KG1 (cell line): ENCODE measurements at places on chromosomes 4 and X.

GRCh38 chr4:185712350-185713024 lies 99.5 kb downstream of the SORBS2 start:
- no peak for DNase-seq

GRCh38 chr4:6991771-6992557 lies 51.2 kb upstream of the TADA2B start:
- no peak for DNase-seq

DNA sequence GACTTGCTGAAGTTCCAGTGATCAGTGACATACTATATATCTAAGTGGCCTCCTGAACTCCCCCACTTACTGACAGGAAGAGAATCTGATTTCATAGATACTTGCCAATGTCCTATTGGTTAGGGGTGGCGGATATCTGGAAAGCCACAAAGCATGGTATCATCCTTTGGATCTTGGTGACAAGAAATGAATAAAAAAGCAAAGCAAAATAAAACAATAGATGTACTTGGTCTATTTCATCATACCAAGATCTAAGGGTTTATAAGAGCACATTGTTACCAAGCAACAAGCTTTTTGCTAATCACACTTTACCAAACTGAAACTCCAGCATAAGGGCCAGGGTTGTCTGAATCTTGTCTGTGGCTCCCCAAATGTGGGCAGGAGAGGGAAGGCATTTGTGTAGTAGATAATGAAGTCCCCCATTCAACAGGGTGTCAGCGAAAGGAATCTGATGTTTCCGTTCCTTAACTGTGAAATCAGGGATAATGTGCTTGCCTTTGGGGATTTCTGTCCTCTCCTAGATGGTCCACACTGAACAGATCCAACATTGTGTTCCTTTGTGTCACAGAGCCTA lies 125.0 kb upstream of the SMIM10 start:
- no peak for DNase-seq

DNA sequence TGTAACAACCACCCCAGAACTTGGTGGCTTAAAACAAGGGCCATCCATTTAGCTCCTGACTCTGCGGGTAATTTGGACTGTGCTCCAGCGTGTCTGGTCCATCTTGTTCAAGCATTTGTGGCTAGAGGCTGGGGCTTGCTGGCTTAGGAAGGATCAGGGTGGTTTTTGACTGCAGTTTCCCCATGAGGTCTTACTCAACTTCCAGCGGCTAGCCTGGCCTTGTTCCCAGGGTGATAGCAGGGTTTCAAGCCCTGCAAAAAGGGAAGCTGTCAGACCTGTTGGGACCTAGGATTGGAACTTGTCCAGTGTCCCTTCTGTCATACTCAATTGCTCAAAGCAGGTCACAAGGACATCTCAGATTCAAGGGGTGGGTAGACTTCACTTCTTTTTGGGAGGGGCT lies 205.9 kb downstream of the STIM2 start:
- no peak for DNase-seq

DNA sequence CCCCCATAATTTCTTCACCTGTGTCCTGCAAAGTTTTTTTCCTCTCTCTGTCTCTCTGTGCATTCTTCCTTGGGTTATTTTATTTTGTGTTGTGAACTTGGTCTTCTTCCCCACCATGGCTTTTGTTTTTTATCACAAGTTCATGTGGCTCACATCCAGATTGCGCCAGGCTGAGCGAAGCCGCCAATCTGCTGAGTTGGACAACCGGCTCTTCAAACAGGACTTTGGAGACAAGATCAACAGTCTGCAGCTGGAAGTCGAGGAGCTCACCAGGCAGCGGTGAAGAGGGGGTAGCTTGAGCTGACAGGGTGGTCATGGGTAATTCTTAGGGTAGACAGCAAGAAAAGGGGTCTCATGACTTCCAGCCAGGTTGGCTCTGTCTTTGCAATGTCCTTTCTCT lies 46.1 kb downstream of the GRSF1 start:
- DNase-seq = no peak

GRCh38 chr4:111960241-111960667 lies 185.0 kb upstream of the FAM241A start:
- DNase-seq = no peak

DNA sequence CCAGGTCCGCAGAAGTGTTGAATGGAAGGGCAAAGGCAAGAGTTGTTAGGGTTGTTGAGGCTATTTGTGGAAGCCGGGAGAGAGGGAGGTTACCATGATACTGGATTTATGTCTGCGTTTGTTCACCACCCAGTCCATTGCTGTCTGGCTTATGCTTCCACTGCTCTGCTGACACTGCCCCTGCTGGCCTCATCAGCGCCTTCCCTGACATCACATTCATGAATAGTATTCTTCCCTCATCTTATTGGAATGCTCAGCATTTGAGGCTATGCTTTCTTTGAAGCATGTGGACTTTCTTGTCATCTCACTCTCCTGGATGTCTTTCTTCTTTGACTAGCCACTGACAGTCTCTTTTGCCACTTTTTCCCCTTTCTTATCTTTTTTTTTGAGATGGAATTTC lies 10.3 kb downstream of the GNL3L start:
- DNase-seq = no peak

DNA sequence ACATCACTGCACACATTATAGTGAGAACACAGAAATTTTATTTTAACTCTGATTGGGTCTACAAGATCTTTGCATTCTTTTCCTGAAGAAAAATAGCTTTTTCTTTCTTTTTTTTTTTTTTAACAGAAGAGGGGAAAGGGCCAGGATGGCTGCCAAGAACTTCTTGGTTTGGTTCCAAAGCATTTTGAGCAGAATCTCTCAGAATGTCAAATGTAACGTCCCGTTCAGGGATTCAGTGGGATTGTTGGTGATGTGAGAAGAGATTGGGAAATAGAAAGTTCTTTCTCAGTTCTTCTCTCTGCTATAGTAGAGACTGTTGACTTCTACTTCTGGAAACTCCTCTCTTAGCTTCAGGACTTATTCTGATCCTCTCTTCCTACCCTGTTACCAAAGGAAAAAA lies 70.9 kb upstream of the CBR4 start:
- DNase-seq = no peak

- no peak for DNase-seq
Measured at GRCh38 chr4:19729886-19730651, 521.6 kb upstream of the SLIT2 start.

- no peak for DNase-seq
Measured at GRCh38 chr4:128394778-128395177, 107.2 kb upstream of the PGRMC2 start.

DNA sequence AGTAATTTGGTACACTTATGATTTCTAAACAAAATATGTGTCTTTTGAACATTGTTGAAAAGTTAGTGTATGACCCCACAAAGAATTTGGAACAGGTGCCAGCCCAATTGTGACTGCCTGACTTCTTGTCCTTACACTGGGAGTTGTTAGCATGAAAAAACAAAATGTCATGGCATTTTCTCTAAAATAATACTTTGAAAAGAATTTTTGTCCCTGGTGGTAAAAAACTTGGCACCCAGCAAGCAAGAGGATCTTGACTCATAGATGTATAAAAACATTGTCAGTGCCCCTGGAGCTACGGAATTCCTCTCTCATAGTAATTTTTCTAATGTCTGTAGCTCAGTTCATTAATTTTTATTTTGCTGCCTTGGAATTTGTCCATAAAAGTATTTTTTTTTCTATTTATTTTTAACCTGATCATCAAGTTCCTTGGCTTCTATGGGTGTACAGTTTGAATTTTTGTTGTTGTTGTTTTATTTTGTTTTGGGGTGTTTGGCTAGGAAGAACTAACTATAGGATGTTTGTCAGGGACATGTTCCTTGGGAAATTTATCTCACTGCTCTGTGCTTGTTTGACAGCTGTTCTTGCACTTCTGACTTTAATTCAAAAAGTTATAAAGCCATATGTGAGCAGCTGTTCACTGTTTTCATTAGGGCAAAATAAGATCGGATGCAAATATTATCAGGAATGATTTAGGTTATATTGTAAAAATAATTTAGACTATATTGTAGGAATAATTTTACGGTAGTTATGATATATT lies 95.4 kb upstream of the NUDT6 start:
- DNase-seq = no peak

GRCh38 chr4:102299354-102300107 lies 45.8 kb downstream of the SLC39A8 start:
- no peak for DNase-seq

DNA sequence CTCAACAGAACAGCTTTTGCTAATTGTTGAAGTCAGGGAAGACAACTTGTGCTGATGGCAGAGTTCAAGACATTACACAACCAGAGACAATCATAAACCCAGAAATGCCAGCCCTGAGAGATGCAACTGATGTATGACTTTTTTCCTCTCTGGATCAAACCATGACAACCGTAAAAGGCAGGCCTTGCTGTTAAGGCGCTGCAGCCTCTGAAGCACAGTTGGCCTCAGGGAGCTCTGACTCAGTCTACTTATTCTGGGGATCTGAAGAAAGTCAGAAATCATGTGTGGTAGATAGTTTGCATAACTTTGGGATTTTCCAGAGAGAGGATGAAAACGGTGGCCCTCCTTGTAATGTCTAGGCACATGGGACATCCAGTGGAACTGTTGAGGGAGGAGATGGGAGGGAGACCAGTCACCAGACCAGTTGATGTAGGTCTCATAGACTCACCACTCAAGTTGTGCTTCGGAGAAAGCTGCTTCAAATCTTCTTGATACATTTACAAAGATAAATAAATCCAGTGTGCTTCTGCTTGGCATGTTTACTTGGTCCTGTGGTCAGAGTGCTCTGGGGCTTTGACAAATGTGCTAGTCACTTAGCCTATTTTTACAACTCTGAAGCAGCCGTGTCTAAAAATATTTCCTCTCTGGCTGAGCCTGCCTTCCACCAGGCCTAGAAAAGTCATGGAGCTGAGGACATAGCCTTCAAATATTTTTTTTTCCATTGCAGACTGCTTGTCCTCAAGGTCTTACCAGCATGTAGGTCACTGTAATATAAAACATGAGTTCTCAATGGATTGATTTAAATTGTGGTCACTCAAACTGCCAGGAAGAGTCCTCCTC lies 7.5 kb downstream of the HADH start:
- DNase-seq = no peak

DNA sequence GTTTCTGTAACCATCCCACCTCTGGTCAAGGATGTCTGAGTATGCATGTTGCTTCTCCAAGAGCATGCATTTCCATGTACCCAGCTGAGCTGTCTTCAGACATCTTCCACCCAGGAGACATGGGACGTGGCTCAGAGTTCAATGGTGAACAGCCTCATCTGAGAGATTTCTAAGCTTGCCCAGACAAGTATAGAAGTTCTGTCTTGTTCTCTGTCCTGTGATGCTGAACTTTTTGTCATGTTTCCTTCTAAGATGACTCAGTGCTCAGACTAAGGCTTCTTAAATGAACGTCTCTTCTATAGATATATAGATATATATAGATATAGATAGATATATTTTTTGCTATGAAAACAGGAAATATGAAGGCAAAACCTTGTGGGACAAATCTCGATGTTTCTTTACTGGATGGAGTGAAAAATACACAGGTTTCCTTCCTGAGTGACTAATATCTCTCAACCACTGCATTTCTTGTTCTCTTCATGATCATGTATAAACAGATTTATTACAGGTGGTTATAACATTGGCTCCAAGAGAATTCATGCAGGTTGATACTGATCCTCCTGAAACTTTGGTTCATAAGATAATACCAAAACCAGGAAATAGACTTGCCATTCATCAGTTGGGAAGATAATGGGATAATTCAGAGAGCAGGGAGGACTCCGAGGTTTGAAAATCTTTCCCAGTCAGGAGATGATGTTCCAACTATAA lies 168.2 kb downstream of the ZNF518B start:
- no peak for DNase-seq

DNA sequence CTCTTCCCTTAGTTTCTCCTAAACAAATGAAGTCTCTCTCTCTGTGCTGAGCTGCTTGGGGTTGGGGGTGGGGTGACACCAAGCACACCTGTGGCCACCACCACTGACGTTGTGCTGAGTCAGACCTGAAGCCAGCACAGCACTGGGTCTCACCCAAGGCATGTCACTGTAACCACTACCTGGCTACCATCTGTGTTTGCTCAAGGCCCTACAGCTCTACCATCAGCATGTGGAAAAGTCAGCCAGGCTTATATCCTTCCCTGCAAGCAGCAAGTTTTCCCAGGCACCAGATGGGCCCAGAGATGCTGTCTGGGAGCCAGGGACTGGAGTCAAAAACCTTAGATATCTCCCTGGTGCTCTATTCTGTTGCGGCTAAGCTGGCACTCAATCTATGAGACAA lies 6.9 kb downstream of the CXCL10 start:
- DNase-seq = no peak

DNA sequence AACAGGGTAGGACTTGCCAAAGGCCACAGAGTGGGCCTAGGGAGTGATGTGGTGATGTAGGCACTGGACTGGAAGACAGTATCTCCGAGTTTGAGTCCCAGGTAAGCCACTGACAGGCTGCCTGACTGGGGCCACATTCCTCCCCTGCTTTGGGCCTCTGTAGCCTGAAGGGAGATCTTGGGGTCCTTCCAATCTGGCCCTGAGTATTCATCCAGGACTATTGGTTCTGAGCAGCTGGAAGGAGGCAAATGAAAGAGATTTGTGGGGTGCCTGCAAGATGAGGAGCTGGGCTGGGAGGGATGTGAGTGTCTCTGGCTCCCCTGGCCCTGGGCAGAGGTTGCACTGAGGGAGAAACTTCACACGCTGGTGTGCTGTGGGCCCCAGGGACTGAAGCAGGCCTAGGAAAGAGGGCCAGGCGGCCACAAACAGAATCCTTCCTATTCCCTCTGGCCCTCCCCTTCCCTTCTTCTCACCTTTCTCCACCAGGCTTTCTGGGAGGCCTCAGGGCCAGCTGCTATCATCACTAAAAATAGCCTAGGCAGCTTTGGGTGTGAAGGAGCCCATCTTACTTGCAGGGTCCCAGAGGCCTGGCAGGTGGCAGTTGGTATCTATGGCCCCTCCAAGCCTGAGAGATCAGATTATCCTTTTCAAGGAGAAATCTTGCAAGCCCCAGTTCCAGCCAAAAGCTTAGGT lies 70.1 kb downstream of the PJA1 start:
- DNase-seq = no peak
